ENCODE measurements at places on chromosomes 1 and 21.

GRCh38 chr1:75233302-75233929 lies 99.2 kb downstream of the LHX8 start:
- DNase-seq, result no peak

GRCh38 chr1:29756901-29757725 lies 520.8 kb downstream of the PTPRU start:
- DNase-seq, result no peak

GRCh38 chr1:237235091-237235490 lies 193.1 kb downstream of the RYR2 start:
- DNase-seq, result no peak

- no peak for DNase-seq
Observed at GRCh38 chr1:35810096-35810881, 2.5 kb downstream of the AGO4 start.

- DNase-seq, result no peak
Observed at GRCh38 chr1:201793306-201793925, 35.5 kb upstream of the IPO9 start.

GRCh38 chr1:205961991-205962820 lies 18.9 kb upstream of the SLC26A9 start:
- no peak for DNase-seq

GRCh38 chr1:170071378-170071777 lies 3.1 kb downstream of the KIFAP3 start:
- no peak for DNase-seq

GRCh38 chr21:39750670-39751069 lies 5.7 kb downstream of the IGSF5 start:
- no peak for DNase-seq

- no peak for DNase-seq
Observed at GRCh38 chr21:29267666-29268065, 31.1 kb upstream of the BACH1 start.

DNA sequence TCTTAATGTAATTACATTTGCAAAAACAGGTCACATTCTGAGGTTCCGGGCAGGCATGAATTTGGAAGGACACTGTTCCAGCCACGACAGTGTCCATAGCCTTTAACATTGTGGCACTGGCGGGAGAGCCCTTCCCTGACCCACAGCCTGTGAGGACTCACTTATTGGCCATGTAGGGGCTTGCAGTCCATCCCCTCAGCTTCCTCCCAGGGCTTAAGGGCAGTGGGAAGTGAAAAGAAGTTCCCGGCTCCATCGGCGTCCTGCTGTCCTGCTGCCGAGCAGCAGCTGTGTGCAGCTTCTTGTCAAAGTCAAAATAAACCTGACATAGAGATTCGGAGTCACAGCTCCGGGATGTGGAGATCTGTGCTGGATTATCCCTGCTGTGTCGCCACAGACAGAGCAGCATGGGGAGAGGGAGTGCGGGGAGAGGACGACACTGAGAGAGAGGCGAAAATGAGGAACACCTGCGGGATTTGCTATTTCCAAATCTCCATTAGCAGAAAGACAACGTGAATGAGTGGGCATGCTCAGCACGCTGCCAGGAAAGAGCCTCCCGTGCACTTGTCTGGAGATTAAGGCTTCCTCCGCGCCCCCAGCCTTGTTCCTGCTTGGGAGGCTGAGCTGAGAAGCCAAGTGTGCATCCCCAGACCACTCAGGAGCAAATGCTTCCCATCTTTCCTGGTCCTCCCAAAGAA lies 260.3 kb downstream of the ASTN1 start:
- DNase-seq, result no peak

DNA sequence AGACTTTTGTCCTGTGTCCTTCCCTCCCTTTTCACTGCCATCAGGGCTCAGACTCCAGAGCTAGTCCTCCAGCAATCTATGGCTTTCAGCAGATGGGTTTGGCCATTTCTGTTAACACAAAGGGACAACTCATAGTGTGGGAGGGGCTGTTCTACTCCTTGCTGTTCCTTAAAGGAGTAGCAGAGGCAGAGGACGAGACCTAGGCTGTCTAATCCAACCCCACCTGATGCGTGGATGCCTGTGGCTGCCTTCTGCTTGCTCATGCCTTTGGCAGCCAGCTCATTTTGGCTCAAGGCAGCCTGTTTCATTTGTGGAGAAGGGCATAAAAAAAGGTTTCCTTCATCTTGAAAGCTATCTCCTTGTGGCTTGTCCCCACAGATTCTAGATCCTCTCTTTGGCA lies 27.0 kb downstream of the MFSD2A start:
- DNase-seq, result no peak

- DNase-seq, result no peak
Observed at GRCh38 chr1:169271098-169271497, 96.5 kb downstream of the NME7 start.

- no peak for DNase-seq
Observed at GRCh38 chr1:206859082-206859521, 6.3 kb upstream of the IL20 start.

DNA sequence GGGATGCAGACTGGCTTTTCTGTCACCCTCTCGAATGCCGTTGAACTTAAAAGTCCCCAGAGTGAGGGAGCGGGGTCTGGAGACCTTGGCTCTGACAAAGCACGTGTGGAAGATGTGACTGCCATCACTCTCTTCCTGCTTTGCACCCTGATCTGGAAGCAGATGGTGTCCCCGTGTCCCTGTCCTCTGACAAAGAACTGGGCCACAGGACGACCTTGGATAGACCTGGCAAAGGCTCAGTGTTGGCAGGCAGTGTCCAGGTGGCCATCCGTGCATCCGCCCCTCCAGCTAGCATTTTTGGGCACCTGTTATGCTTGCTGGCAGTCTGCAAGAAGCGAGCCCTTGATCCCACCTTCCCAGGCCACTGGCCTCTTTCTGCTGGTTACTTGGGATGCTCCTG lies 27.4 kb downstream of the ARHGEF10L start:
- DNase-seq, result no peak

DNA sequence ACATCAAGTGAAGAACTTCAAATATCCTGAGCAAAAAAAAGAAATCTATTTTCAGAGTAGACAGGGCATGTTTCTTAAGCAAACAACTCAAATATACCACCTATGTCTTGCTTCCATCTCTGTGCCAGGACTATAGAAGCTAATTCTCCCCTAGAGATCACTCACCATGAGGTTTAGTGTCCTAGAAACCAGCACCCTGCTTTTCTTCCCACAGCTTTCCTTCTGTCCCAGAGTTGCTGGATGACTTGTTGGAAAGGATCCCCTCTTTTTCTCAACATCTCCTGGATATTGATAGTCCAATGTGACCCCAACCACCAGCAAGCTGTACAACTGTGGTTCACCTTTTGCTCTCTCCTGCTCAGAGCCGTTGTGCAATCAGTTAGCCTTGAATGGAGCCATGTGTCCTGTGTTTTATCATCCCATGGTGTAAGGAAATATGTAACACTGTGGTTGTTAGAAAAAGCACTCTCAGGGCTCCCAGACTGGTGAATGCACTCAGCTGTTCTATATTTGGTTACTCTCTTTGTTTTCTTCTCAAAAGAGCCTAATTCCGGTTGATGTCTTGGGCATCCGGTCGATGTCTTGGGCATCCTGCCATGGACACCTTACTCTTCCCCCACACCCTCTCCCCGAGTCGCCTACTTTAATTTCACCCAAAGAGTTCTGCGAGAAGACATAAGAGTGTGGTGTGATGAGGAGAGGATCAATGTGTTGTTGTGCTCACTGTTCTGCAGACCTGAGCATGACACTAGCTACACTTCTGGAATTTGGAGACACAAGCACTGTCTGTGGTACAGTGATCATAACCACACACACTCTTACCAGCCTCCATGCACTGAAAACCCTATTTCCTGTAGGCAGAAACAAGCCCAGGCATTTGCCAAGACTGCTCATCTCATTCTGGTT lies 1.7 kb downstream of the TNFSF4 start:
- no peak for DNase-seq

- no peak for DNase-seq
Observed at GRCh38 chr1:36988741-36989193, 45.5 kb downstream of the GRIK3 start.

DNA sequence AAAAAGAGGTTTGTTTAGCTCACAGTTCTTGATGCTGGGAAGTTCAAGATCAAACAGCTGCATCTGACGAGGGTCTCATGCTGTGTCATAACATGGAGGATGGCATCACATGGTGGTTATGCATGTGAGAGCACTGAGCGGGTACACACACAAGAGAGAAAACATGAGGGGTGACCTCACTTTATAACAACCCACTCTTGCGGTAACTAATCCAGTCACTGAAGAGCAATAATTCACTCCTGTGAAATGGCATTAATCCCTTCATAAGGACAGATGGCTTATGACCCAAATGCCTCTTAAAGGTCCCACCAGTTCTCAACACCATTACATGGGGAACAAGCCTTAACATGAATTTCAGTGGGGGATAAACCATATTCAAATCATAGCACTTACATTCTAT lies 23.2 kb upstream of the CHIT1 start:
- DNase-seq, result no peak

DNA sequence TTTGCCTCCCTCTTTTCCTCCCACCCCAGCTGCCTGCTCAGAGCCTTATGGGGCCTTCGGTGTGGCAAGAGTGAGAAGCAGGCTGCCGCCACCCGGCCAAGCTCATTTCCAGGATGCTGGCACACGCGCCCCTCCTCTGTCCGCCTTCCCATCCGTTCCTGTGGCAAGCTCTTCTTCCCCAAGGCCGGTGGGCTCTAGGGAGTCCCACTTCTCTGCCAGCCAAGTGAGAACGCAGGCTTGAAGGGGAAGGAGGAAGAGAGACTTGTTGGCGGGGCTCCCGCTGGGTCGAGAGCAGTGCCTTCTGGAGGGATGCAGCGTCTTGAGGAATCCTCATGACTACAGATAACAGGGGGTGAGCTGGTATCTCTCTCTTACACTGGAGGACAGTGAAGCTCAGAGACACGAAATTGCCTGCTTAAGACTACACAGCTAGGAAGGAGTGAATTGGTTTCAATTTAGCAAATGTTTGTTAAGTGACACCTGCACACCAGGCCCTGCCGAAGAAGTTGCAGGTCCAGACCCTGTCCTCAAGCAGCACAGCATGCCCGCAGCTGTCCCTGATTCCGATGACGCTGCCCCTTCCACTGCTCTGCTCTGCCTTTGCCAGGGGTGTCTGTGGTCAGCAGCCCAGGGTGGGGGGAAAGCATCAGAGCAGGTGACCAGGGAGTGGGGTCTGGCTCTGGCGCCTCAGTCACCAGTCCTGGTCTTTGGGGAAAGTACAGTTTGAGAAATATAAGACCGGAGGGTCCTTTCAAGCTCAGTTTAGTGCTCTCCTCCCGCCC lies 40.1 kb upstream of the FOXO6 start:
- DNase-seq, result no peak

- no peak for DNase-seq
Observed at GRCh38 chr1:192941722-192942411, 117.3 kb downstream of the UCHL5 start.

DNA sequence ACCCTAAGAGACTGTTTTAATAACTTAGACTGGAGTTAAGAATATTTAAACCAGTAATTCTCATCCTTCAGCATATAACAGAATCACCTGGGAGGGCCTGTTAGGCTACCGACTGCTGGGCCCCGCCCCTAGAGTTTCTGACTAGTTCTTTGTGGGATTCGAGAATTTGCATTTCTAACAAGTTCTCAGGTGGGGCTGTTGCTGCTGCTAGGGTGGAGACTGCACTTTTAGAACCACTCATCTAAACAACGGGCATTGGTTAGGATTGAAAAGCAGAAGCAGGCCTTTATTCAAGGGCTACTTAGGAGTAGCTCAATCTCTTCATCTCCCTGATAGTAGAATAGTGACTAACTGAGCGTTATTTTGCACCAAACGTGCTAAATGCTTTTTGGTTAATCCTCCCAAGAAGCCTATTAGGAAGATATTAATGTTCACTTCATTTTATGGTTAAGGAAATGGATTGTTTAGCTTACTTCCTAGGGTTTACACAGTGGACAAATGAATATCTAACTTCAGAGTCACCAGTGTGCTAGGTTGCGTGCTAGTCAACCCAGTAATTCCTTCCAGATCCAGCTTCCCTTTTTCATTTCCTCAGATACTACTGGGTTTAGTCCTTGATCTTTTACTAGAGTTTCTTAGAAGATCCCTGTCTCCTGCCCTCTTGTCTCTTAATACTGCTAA lies 31.1 kb upstream of the UAP1 start:
- no peak for DNase-seq

DNA sequence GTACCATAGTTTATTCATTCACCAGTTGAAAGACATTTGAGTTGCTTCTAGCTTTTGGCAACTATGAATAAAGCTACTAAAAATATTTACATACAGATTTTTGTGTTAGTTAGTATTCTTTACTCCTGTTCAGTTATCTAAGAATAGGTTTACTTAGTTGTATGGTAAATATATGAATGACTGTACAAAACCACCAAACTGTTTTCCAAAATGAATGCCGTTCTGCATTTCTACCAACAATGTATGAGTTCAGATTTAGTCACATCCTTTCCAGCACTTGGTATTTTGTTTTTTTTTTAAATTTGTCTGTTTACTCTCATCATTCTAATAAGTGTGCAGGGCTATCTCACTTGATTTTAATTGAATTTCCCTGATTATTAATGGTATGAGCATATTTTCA lies 3.4 kb upstream of the KIFAP3 start:
- no peak for DNase-seq

- DNase-seq, result no peak
Observed at GRCh38 chr21:16250273-16250672, 520.5 kb downstream of the USP25 start.

DNA sequence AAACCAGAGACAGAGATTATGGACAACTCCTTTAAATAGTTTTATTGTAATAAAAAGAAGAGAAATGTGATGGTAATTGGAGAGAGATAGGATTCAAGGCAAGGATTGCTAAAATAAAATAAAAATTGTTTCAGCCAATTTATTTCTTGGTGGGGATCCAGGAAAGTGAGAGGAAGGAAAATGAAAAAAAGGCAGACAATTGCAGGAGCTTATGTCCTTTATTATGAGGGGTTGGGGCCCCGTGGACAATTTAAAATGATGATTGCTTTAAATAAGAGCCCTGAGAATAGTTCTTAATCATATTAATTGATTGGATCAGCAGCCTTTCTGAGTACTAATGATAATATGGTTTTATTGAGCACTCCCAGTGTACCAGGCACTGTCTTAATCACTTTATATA lies 40.2 kb downstream of the RGS2 start:
- DNase-seq, result no peak
